ENCODE measurements at places on chromosomes 6 and 20.

DNA sequence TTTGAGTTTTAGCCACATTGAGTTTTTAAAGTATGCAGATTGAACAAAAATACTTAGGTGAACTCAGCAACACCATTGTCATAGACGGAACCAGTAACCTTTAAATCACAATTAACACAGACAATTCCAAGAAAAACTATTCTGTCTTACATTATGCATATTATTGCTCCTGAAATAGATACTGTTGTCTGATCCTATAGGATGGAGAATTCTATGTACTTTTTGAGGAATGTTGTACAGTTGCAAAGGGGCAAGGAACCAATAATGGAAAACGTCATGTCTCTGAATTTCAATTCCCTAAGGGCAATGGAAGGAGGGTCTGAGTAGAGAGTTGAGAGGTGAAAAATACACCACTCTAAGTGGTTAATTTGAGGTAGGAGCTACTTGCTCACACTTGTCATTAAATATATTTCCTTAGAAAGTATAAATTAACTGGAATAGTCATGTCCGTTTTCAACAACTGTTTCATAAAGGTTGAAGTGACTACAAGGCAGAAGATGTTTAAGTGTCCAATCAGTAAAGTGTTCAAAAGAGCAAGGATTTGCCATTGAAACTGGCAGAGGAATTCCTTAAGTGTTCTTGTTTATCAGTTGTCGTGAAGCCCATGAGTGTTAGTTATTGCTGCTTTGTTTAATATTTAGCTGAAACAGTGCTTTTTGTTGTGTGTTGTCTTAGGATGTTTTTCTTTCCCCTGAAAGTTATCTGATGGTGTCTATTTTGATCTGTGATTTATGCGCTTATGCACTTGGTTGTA, 1.3 kb downstream of the NKAIN2 start:
- no peak for DNase-seq

DNA sequence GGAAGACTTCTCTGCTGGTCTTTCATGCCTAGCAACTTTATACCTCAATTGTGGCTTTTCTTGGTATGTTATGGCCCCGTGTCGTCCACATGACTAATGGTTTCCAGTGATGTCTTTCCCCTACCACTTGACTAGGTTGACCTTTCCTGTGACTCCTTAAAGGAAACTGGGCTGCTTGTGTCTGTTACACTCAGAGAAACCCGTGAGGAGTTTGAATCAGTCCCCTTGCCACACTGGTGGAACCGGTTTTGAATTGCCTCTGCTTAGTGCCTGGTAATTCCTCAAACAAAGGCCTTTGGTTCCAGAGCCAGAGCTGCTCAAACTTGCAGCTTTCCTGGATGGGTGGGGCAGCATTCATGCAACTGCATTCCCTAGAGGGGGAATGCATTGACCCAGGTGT, 21.9 kb downstream of the ECT2L start:
- no peak for DNase-seq

- DNase-seq, result no peak
Observed at GRCh38 chr6:119355157-119355556, 5.6 kb upstream of the MAN1A1 start.

DNA sequence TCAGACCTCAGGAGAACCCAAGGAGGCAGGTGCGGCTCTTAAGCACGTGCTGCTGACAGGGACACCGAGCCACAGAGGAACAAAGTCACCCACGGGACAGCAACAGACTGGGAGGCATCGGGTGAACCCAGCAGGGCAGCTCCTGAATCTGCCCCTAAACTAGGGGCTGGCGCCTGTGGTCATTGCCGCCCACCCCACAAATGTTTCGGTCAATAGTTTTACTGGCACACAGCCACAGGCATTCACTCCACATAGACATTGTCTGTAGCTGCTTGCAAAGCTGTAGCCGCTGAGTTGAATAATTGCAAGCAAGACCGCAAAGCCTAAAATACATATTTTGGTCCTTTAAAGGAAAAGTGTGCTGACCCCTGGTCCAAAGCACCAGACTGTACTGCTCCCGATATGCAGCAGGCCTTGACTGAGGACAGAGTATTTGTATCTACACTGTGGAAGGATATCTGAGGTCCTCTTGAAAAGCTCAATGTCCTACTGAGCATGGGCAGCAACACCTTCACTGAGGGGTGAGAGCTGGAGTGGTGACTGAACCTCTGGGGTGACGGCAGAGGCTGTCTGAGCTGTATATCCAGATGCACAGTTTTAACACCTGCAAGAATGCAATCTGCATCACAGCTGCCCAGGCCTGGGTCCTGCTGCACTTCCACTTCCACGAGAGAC, 310.3 kb downstream of the THBS2 start:
- DNase-seq, result no peak

- no peak for DNase-seq
Observed at GRCh38 chr20:14342918-14343317, 5.5 kb upstream of the FLRT3 start.

DNA sequence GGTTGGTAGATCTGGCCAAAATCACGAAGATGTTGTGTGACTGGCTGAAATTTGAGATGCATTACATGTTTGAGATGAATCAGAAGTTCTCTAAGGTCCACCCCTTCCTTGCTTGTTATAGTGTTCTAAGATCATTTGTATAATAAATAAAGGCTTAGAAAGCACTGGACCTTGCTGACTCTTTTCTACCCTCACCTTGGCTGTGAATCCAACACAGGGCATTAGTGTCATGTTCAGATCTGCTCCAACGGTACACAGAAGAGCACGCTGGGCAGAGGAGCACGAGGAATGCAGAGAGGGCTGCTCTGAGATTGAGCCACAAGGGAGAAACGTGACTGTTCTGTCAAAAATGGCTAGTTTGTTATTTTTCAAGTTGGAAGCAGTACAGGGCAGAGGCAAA, 169.5 kb upstream of the HDAC2 start:
- no peak for DNase-seq
